ENCODE measurements at places on chromosomes 2 and 18. TPM values are rescaled to one million over a fixed set of nuclear protein-coding genes. Genes with fewer than 3 reads are reported as not detected.
A peak's percentile ranks its signal among the peaks of the same experiment; 100 is the strongest.

DNA sequence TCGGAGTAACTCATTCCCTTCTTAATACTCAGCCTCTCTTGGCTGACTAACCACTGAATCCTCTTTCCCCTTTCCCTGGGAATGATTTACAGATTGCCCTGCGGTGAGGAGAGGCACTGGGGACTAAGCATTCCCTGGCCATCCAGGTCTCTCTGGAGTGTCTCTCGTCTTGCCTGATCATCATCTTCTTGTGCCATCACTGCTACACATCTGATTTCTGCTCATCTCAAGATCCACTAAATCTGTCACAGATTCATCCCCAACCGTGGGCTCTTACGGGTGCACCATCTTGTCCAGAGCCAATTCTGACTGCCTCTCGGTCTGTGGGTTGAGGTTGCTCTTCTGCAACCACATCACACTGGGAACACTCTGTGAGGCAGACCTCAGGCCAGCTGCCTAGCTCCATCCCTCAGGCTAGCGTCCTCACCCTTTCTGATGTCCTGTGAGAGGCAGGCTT is 12.0 kb downstream of the SFTPB start:
- DNase-seq: no peak

DNA sequence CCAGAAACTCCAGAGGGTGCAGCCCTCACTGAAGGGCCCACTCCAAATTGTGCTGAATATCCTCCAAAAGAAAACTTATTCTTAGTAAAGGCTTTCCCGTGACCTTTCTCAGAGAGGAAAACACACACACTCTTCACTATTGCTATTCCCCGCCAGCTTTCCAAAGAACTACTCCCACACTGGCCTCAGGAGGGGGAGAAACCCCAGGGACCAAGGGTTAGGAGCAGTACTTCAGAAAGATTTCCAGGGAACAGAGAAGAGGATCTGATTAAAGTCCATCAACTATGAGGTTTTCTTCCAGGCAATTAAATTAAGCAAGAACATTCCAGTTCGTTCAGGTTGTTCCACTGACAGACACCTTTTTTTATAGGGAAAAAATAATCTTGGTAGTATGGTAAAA is 150.2 kb downstream of the TTC32 start:
- no peak for DNase-seq

- no peak for DNase-seq
Observed at GRCh38 chr2:98903064-98903355, 33.0 kb downstream of the CRACDL start.

DNA sequence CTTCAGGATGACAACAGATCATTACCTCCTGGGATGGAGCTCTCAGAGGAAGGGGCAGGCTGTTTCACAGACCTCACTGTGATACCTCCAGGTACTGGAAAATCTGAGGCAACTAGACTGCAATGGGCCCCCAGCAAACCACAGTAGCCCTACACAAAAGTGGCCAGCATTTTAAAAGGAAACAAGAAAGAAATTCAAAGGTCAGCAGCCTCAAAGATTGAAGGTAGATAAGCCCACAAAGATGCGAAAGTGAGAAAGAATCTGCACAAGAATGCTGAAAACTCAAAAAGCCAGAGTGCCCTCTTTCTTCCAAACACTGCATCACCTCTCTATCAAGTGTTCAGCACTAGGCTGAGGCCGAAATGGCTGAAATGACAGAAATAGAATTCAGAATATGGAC is 499.5 kb upstream of the CHAC2 start:
- no peak for DNase-seq

GRCh38 chr2:96386470-96386869 is 50.9 kb downstream of the NCAPH start:
- DNase-seq: no peak

- DNase-seq: no peak
Observed at GRCh38 chr2:219671279-219671678, 43.8 kb downstream of the SLC4A3 start.

GRCh38 chr2:41963661-41964525 is 83.9 kb upstream of the PKDCC start:
- DNase-seq: peak; percentile 78

GRCh38 chr2:175154661-175155082 is 13.3 kb downstream of the ATF2 start:
- no peak for DNase-seq

DNA sequence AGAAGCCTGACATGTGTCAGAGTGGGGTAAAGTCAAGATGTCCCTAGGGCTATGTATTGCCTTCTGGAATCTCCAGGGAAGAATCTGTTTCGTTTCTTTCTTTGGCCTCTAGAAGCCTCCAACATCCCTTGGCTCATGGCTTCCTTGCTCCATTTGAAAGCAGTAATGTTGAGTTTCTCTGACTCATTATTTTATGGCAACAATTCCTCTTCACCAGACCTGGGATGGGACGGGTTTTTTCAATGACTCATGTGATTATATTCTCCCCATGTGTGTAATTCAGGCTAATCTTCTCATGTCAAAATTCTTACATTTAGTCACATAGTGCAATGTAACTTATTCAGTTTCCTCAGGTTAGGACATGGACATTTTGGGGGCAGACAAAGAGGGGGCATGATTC is 1038.6 kb downstream of the CBLN2 start:
- no peak for DNase-seq

DNA sequence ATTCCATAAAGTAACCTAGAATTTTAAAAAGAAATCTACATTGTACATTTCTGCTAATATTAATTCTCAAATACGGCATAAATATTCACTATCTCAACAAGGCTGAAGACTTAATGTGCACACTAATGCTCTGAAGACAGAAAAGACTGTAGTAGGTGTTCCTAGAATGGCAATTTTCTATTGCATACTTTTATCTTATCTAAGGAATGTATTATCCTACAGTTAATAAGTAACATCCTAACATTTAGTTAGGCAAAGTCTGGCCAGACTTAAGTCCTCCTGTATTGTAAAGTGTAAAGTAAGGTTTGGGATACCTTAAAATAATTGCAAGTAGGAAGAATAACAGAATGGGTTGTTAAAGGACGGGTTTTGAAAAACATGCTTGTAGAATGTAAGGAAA is 42.2 kb downstream of the CHST9 start:
- DNase-seq: no peak

DNA sequence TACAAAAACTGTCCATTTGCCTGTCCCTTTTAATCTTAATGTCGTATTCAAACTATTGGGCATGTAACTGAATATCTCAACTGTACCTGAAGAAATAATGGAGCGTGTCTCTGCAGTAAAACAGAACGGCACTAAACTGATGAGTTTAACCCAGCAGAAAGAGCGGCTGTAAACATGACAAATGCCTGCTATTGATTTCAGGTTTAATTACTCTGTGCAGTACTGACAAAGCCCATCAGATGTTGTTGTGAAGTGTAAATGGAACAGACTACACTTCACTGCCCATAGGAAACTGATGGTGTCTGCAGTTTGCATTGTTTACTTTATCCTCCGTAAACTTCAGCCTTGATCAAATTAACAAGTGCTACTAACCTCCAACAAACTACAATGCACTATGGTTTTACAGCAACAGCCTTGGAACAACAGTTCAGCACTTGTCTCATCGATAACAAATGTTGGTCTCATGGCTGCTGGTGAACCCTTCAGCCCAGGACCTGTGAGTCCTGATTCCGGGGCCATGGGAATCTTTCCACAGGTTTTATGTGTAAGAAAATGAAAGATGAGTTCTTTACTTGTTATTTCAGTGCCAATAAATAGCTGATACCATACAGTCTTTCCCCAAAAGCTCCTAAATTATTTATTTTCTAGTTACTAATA is 316.5 kb downstream of the CCDC178 start:
- no peak for DNase-seq

DNA sequence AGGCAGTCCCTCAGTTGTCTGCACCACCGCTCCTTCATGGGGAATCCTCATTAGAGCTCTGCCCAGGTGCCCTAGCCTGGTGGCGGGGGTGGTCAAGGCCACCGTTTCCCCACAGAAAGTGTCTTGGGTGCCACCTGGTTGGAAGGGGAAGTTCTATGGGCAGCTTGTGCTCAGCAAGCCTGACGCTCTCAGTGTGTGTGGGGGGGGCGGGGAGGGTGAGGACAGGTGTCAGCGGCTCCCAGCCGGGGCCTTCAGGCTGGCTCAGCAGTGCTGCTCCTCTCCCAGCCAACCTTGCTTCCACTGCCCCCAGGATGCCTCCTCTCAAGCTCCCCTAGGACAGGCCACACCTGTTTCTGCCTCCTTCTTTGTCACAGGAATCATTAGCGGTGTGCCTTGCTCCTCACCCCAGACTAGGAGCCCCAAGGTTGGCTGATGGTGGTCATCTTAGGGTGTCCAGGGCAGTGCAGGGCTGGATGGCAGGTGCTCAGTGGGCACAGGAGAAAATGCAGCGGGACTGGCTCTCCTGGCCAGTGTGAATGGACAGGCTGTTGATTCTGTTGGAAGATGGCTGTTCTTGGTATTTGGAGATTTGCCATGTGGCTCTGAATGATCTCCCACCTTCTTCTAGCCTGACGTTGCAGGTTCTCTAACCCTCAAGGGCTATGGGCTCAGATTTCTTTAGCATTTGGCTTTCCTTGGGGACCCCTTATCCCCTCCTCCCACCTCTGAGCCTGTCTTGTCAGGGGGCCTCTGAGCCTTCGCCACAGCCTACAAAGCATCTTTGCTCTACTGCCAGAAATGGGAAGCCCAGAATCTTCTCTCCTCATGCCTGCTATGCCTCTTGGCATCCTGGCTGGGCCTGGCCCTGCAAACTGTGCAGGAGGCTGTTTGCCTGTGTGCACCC is 185.8 kb upstream of the HS6ST1 start:
- no peak for DNase-seq

DNA sequence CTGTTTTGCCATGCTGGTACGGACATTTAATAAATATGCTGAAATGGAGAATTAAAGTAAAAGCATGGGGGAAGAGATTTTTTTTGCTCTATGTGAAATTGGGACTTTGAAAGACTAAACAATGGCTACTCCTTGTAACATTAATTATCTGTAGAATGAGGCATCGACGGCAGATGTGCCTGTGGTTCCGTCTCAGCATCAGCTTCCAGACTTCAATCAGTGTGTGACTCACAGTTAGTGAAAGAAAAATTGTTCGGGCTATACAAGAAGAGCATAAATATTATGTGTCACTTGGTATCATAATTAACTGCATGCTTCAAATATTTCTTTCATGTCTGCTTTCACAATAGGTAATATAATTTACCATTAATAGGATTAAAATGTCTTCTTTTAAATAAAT is 117.0 kb upstream of the SMIM21 start:
- DNase-seq: no peak

ADD2 gene
- 2.2 TPM for total RNA-seq

Measured in left cardiac atrium (tissue), 4 donors.